ENCODE measurements at places on chromosomes 16 and 17.

GRCh38 chr16:29804020-29804419, 2.3 kb upstream of the MAZ start:
- no peak overlapping the region for H3K4me3 ChIP-seq
- no peaks in the 10 kb centered on the region for H3K27me3 ChIP-seq
- peaks cover 29% of the 10 kb centered on the region for H3K4me1 ChIP-seq
- H3K36me3 ChIP-seq = peaks cover 6% of the 10 kb centered on the region

DNA sequence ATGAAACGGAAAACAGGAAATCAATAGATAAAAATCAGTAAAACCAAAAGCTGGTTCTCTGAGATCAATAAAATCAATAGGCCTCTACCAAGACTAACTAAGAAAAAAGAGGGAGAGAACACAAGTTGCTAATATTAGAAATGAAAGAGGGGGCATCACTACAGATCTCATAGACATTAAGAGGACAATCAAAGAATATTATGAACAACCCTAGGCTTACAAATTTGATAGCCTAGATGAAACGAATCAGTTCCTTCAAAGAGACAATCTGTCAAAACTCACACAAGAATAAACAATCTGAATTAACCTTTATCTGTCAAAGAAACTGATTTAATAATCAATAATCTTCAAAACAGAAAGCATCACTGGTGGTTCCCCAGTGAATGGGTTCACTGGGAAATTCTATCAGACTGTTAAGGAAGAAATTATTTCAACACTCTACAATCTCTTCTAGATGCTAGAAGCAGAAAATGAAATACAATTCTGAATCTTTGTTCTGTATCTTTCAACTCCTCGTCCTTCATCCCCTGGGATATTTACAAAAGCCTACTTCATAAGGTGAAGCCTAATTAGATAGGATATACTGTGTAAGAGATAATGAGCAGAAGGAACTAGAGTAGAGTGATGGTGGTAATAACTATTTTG, 4.4 kb downstream of the ABCA9 start:
- H3K36me3 ChIP-seq = no peaks in the 10 kb centered on the region
- no peak for DNase-seq
- H3K27me3 ChIP-seq = no peaks in the 10 kb centered on the region
- H3K4me3 ChIP-seq = no peak overlapping the region
- H3K27ac ChIP-seq = no peak overlapping the region

- H3K36me3 ChIP-seq = peaks cover 26% of the 10 kb centered on the region
- no peak overlapping the region for H3K4me3 ChIP-seq
- no peak for DNase-seq
Observed at GRCh38 chr17:28551421-28552175, 826 bp downstream of the UNC119 start.

DNA sequence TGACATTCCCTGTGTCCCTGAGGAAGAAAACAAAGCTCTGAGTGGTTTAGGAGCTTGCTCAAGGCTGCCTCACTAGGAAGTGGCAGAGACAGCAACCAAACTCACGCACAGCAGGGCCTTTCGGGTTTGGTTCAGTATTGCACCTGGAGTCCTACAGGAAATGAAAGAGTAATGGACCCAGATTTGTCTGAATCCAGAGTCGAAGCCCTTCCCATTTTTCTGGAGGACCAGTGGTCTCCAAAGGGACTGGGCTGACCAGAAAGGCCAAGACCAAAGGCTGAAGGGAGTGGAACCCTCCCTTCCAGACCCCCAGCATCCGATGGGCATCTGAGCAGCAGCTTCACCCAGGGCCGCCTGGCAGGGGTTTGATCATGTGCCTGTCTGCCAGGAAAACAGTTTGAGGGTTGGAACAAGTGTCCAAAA, 85.5 kb upstream of the RPL38 start:
- no peak overlapping the region for H3K4me3 ChIP-seq
- DNase-seq = no peak
- no peaks in the 10 kb centered on the region for H3K4me1 ChIP-seq
- no peak overlapping the region for H3K27ac ChIP-seq

DNA sequence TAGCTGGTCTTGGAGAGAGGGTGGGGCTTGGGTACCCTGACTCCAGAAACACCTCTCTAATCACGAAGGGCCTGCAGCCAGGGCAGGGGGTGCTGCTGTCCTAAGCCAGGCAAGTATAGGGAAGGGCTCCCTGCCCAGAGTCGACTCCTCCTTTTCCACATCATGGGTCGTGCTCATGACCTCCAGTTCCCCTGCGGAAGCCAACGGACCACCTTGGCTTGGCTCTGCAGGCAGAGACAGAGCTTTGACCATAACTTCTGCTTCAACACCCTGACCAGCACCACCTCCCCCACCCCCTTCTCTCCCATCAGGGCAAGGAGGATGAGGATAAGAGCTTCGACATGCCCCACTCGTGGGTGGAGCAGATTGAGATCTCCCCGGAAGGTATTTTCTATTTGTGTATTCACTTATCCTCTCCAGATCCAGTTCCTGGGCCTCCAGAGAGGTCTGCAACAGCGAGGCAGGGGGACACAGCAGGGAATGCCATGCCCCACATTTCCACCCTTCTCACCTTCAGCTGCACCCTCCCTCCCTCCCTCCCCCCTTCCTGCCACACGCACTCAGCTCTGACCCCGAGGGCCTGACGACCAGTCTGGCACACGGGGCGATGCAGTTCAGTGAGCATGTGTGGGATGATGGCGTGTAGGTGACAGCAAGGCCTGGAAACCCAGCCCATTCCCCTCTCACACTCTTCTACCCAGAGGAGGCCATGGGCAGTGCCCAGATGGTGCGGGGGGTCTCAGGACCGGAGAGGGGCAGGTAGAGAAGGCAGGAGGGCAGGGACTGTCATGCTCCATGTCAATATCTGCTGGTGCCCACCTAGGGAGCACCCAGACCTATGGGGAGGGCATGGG, 14.0 kb upstream of the KATNB1 start:
- no peaks in the 10 kb centered on the region for H3K4me1 ChIP-seq
- H3K4me3 ChIP-seq = no peak overlapping the region
- no peak overlapping the region for H3K27ac ChIP-seq
- no peaks in the 10 kb centered on the region for H3K27me3 ChIP-seq
- H3K36me3 ChIP-seq = no peaks in the 10 kb centered on the region

- no peaks in the 10 kb centered on the region for H3K4me1 ChIP-seq
- H3K27ac ChIP-seq = no peak overlapping the region
- H3K36me3 ChIP-seq = no peaks in the 10 kb centered on the region
- DNase-seq = no peak
Observed at GRCh38 chr17:37829592-37830123, 84.8 kb upstream of the HNF1B start.

DNA sequence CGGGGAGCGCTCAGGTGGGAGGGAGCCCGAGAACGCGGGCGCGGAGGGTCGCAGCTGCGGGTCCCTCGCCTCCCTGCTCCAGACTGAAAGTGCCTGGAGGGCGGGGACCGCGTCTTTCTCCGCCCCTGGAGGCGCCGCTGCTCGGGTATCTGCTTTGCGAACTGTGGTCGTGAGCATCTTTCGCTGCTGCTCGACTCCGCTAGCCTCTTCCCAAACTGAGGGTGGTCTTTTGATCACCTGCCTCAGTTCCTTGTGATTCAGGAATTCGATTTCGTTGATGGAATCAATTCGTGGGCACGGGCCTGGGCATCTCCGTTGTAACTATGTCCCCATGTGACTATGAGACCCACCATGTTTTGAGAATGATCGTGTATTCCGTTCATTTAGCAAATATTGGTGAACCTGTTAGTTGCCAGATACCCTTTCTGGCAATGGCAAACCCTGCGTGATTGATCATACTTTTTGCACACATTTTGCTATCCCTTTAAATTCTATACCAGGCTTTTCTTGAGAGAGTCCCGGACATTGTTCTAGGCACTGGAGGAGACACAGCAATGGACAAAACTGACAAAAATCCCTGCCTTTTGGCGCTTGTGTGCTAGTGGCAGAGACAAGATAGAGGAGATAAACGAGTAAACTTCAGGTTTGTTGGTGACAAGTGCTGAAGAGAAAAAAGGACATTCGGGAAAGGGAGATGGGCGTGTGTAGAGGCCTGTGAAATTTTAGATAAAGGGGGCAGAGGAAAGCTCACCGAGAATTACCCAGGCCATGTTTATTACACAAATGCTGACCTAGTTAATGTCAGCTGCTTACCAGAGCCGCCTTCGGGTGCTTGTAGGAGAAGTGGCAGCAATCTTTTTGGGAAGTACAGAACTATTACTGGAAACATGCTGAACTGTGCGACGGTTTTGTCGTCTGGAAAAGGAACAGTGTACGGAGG, 948 bp downstream of the UTP18 start:
- peaks cover 2% of the 10 kb centered on the region for H3K36me3 ChIP-seq
- no peaks in the 10 kb centered on the region for H3K27me3 ChIP-seq
- peak; percentile 41 for DNase-seq
- H3K27ac ChIP-seq = peak overlapping the region; percentile 98
- peaks cover 40% of the 10 kb centered on the region for H3K4me1 ChIP-seq
- H3K4me3 ChIP-seq = peak overlapping the region; percentile 94

GRCh38 chr16:28168991-28169554, 42.7 kb downstream of the XPO6 start:
- H3K36me3 ChIP-seq = peaks cover 50% of the 10 kb centered on the region
- H3K4me3 ChIP-seq = no peak overlapping the region
- no peak overlapping the region for H3K27ac ChIP-seq
- no peaks in the 10 kb centered on the region for H3K27me3 ChIP-seq
- no peak for DNase-seq
- no peaks in the 10 kb centered on the region for H3K4me1 ChIP-seq

GRCh38 chr17:64741038-64741641, 79.0 kb upstream of the SMURF2 start:
- no peaks in the 10 kb centered on the region for H3K27me3 ChIP-seq
- H3K4me1 ChIP-seq = no peaks in the 10 kb centered on the region
- no peak overlapping the region for H3K4me3 ChIP-seq
- no peak overlapping the region for H3K27ac ChIP-seq

- H3K27ac ChIP-seq = no peak overlapping the region
- no peaks in the 10 kb centered on the region for H3K4me1 ChIP-seq
- no peak overlapping the region for H3K4me3 ChIP-seq
- no peak for DNase-seq
- H3K36me3 ChIP-seq = no peaks in the 10 kb centered on the region
Observed at GRCh38 chr17:81794074-81794476, 9.9 kb upstream of the GCGR start.

GRCh38 chr17:71192848-71193247, 928.0 kb upstream of the SOX9 start:
- H3K4me3 ChIP-seq = no peak overlapping the region
- no peak overlapping the region for H3K27ac ChIP-seq
- H3K4me1 ChIP-seq = no peaks in the 10 kb centered on the region
- H3K27me3 ChIP-seq = no peaks in the 10 kb centered on the region
- H3K36me3 ChIP-seq = no peaks in the 10 kb centered on the region

DNA sequence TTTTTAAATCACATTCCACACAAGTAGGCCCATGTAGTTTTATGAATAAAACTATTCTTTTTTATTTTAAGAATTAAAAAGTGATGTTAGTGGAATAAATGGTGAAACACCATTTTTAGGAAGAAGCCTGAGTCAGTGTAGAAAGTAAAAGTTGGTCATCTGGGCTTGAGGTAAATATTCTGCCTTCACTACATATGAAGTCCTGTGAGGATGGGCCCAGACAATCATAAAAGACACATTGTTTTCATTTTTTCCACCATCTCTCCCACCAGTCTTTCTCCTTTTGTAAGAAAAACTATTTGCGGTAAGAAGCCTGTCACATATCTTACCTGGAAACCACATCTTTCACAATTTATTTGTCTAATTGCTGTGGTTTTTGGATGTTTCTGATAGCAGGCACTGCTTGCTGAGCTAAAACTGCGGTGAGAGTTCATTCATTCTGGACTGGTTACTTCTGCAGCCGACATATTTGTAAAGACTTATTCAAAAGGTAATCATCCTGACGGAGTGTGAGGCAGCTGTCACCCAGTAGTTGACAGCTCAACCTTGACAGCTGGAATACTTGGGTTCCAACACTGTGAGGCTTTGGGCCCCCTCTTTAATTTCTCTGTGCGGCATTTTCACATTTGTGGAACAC, 10.6 kb upstream of the RFFL start:
- H3K27me3 ChIP-seq = no peaks in the 10 kb centered on the region
- H3K36me3 ChIP-seq = no peaks in the 10 kb centered on the region
- H3K4me3 ChIP-seq = no peak overlapping the region
- H3K4me1 ChIP-seq = peaks cover 23% of the 10 kb centered on the region
- no peak for DNase-seq

DNA sequence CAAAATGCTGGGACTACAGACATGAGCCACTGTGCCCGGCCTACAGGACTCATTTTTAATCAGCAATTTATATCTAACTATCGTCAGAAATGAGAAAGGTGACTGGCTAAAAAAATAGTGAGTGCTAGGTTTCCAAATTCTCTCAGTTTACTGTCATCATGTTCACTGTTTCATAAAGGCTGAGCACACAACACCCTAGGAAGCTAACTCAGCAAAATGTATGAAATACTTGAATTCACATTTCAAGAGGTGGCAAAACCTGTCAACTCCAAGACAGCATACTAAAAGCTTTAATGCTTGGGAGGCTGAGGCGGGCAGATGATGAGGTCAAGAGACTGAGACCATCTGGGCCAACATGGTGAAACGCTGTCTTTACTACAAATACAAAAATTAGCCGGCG, 16.7 kb downstream of the WDR45B start:
- no peak overlapping the region for H3K27ac ChIP-seq
- H3K27me3 ChIP-seq = no peaks in the 10 kb centered on the region
- H3K36me3 ChIP-seq = peaks cover 12% of the 10 kb centered on the region
- DNase-seq = no peak
- H3K4me3 ChIP-seq = no peak overlapping the region

- H3K27me3 ChIP-seq = peaks cover 5% of the 10 kb centered on the region
- H3K4me3 ChIP-seq = no peak overlapping the region
- no peak overlapping the region for H3K27ac ChIP-seq
Observed at GRCh38 chr16:177394-177822, 928 bp downstream of the HBA1 start.

DNA sequence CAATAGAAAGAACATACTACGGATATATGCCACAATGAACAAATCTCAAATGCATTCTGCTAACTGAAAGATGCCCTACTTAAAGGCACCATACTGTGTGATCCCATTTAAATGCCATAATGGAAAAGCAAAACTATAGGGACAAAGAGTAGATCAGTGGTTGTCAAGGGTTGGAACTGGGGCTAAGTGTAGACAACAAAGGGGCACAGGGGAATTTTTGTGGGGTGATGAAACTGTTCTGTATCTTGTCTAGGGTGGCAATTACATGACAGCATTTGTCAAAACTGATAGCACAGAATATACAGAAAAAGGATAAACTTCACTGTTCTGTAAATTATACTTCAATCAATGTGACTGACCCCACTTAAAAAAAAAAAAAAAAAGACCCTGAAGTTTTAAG, 17.7 kb downstream of the GFOD2 start:
- no peak for DNase-seq
- no peaks in the 10 kb centered on the region for H3K36me3 ChIP-seq
- H3K4me1 ChIP-seq = no peaks in the 10 kb centered on the region

- H3K4me1 ChIP-seq = no peaks in the 10 kb centered on the region
- H3K27ac ChIP-seq = no peak overlapping the region
- DNase-seq = no peak
- H3K36me3 ChIP-seq = no peaks in the 10 kb centered on the region
- no peak overlapping the region for H3K4me3 ChIP-seq
Observed at GRCh38 chr17:48176471-48176855, 68.9 kb downstream of the SNX11 start.

GRCh38 chr17:31099016-31099415, 4.2 kb downstream of the NF1 start:
- no peak for DNase-seq
- no peaks in the 10 kb centered on the region for H3K27me3 ChIP-seq
- H3K4me3 ChIP-seq = no peak overlapping the region
- H3K36me3 ChIP-seq = no peaks in the 10 kb centered on the region
- no peak overlapping the region for H3K27ac ChIP-seq
- H3K4me1 ChIP-seq = no peaks in the 10 kb centered on the region

- no peaks in the 10 kb centered on the region for H3K36me3 ChIP-seq
- H3K27me3 ChIP-seq = no peaks in the 10 kb centered on the region
- H3K4me1 ChIP-seq = no peaks in the 10 kb centered on the region
- H3K27ac ChIP-seq = no peak overlapping the region
- no peak overlapping the region for H3K4me3 ChIP-seq
Observed at GRCh38 chr17:32542186-32542585, 55.4 kb downstream of the CDK5R1 start.
